ENCODE measurements at places on chromosomes 4 and X. TPM values are rescaled to one million over a fixed set of nuclear protein-coding genes. Genes with fewer than 3 reads are reported as not detected.

TRMT10A gene
- total RNA-seq: 15.6 TPM

DNA sequence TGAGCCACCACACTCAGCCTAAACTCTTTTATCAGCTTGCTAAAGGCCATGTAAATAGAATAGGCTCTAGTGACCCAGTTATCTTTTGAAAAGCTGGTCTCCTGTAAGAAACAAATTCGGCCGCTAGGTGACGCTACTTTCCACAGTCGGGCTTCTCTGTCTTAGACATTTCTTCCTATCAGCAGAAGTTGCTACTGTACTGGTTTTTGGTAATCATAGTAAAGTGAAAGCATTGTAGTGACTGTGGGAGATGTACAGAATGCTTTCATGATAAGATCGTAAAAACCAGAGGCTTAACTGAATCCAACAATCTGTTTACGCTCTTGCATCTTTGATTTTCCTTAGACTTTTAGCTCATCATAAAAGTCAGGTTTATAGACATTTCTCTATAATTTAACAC is 82.6 kb downstream of the GK start:
- DNase-seq: peak; percentile 66
- no peaks in the 10 kb centered on the region for H3K36me3 ChIP-seq
- H3K27ac ChIP-seq: no peak overlapping the region
- H3K4me1 ChIP-seq: no peaks in the 10 kb centered on the region

- no peaks in the 10 kb centered on the region for H3K27me3 ChIP-seq
- no peaks in the 10 kb centered on the region for H3K4me1 ChIP-seq
- H3K4me3 ChIP-seq: no peak overlapping the region
- H3K36me3 ChIP-seq: no peaks in the 10 kb centered on the region
These were observed 348.0 kb upstream of the POU3F4 start for GRCh38 chrX:83160096-83160495.

INTS6L gene
- 10.4 TPM for total RNA-seq

GRCh38 chr4:107951551-107951950 is 20.2 kb downstream of the CYP2U1 start:
- no peaks in the 10 kb centered on the region for H3K4me1 ChIP-seq
- H3K27ac ChIP-seq: no peak overlapping the region
- H3K36me3 ChIP-seq: peaks cover 5% of the 10 kb centered on the region
- H3K27me3 ChIP-seq: no peaks in the 10 kb centered on the region
- H3K4me3 ChIP-seq: no peak overlapping the region
- DNase-seq: no peak

- no peaks in the 10 kb centered on the region for H3K27me3 ChIP-seq
- H3K4me3 ChIP-seq: no peak overlapping the region
- H3K27ac ChIP-seq: no peak overlapping the region
- DNase-seq: peak; percentile 70
- H3K4me1 ChIP-seq: no peaks in the 10 kb centered on the region
These were observed 26.8 kb upstream of the GRXCR1 start for GRCh38 chr4:42865572-42866189.

DNA sequence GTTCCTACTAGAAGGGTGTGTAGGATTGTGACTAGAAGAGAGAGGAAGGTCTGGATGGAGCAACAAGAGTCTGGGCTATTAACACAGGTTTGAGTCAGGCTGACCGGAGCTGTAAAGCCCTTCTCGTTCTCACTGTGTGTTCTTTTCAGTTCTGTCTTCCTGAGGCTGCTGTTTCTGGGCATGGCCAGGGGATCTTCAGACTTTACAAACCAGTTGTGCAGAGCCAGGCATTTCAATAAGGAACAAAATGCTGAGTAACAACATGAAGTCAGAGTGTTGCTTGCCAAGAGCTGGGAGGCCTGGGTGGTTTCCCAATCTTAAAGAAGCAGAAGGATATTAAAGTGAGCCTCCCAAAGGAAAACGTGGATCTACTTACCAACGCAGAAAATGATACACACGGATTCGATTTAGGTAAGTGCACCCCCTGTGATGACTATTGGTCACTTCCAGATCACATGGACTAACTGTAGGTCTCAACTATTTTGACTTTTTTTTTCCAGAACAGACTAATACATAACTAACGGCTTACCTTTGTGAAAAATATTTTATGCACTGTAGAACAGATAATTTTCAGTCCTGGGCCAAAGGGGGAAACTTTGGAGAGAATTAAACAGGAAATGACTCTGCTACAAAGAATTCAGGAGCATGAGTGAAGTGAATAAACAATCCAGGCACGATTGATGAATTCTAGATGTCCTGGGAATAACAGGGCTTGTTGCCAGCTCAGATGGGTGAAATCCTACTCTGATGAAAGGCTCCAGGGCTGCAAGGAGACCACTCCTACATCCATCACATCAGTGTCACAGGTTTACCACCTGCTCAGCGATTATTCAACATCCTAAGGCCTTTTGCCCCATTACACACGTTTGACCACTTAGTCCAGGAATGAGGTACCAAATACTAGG is 94.5 kb downstream of the ANXA3 start:
- no peak overlapping the region for H3K27ac ChIP-seq
- DNase-seq: no peak
- no peaks in the 10 kb centered on the region for H3K36me3 ChIP-seq
- H3K4me1 ChIP-seq: no peaks in the 10 kb centered on the region

- DNase-seq: no peak
- no peaks in the 10 kb centered on the region for H3K4me1 ChIP-seq
- no peak overlapping the region for H3K4me3 ChIP-seq
- no peaks in the 10 kb centered on the region for H3K36me3 ChIP-seq
These were observed 453.1 kb upstream of the KLHL4 start for GRCh38 chrX:87064502-87064901.

ELOVL6 gene
- total RNA-seq: 45.9 TPM

GRCh38 chrX:132433551-132433950 is 55.3 kb downstream of the MBNL3 start:
- H3K27ac ChIP-seq: no peak overlapping the region
- no peak for DNase-seq
- no peaks in the 10 kb centered on the region for H3K4me1 ChIP-seq
- no peaks in the 10 kb centered on the region for H3K36me3 ChIP-seq

DNA sequence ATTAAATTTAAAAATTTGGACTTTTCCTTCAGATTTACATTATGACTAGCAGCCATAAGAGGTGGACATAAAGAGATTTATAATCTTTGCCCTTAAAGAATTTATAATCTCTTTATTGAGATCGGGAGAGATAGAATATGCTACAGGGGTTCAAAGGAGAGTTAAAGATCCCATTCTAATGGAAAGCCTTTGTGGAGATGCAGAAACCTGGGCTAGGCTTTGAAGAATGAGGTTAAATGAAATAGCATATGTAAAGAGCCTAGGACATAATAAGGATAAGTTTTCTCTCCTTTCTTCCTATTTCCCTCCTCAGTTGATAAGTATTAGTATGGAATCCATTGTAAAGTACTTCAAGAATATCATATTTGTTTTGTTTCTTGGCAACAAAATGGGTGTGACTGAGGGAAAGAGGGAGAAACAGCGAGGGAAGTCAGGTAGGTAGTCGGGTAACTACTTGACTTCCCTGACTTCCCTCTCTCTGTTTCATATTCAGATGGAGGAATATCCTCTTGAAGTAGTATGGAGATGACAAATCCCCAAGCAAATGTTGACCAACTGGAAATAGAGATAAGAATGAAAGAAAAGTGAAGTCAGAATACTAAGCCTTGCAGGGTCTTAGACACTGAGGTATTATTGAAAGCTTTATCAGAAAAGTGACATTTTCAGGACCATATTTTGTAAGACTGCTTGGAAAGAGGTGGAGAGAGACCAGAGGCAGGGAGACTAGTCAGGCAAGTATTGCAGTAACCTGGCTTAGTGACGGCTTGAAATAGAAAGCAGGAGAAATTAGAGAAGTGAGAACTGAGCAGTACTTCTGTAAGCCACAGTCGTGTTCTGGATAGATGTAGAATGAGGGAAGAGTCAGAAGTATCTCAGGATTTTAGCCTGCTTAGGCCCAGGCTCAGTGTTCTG is 82.9 kb downstream of the PDLIM5 start:
- H3K4me1 ChIP-seq: peaks cover 50% of the 10 kb centered on the region
- DNase-seq: no peak
- no peaks in the 10 kb centered on the region for H3K27me3 ChIP-seq
- no peak overlapping the region for H3K4me3 ChIP-seq
- H3K27ac ChIP-seq: no peak overlapping the region

GRCh38 chr4:71369536-71369935 is 30.7 kb downstream of the SLC4A4 start:
- DNase-seq: no peak
- H3K4me1 ChIP-seq: no peaks in the 10 kb centered on the region
- no peaks in the 10 kb centered on the region for H3K27me3 ChIP-seq
- no peaks in the 10 kb centered on the region for H3K36me3 ChIP-seq

All from neural progenitor cell (in vitro differentiated cells).